ENCODE measurements at places on chromosomes 4 and X.

- no peak for DNase-seq
Measured at GRCh38 chr4:133624744-133625143, 475.6 kb downstream of the PCDH10 start.

GRCh38 chrX:74525116-74525515 is 89.3 kb downstream of the RLIM start:
- no peak for DNase-seq

GRCh38 chrX:8366481-8366880 is 98.1 kb upstream of the VCX3B start:
- DNase-seq: no peak

DNA sequence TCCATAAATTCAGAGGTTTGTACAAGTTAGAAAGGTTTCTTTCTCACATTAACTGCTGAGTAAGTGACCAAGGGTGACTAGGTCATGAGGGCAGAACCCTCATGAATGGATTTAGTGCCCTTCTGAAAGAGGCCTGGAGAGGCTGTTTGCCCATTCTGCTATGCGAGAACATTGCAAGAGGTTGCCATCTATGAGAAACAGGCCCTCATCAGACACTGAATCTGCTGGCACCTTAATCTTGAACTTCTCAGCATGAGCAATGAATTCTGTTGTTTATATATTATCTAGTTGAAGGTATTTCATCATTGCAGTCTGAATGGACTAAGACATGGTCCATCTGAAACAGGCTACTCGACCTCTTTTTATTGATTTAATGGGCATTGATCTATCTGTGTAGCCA is 96.2 kb upstream of the GPRIN3 start:
- DNase-seq: no peak

DNA sequence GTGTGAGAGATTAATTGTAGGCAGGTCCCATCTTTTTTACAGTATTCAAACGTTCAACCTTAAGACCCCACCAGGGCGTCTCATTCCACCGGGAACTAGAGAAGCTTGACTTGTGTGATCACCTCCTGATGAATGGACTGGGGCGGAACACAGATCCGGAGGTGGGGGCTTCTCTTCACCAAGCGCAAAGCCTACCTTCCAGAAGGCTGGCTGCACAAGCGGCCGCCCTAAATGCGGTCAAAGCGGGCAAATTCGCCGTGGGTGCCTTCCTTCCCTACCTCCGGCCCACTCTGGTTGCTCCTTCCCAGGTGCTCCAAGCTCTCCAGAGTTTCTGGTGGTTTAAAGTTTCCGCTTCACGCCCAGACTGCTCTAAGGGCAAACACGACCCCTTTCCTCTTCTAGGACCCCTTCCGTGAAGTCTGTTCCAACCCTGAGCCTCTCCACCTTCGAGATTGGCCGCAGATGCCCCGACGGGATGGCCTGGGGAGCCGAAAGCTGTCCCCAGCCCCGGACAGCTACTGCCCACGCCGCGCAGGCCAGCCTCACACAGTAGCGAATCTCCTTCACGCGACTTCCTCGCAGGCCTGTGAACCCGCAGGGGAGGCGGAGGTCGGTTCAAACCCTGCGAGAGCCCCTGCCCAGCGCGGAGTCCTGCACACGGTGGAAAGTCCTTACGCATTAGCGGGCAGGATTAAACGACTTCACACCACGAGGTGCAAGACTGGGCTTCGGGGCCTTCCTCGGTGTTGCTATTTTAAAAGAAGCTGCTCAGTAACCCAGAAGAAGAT is 1.6 kb upstream of the WWC2 start:
- DNase-seq: no peak

- no peak for DNase-seq
Measured at GRCh38 chrX:20522420-20522819, 255.7 kb upstream of the RPS6KA3 start.

GRCh38 chr4:131337936-131338335 is 1811.2 kb upstream of the PCDH10 start:
- DNase-seq: no peak

GRCh38 chr4:105620640-105621323 is 68.4 kb downstream of the ARHGEF38 start:
- peak; percentile 33 for DNase-seq

- peak; percentile 70 for DNase-seq
Measured at GRCh38 chr4:3387943-3388361, 53.8 kb upstream of the HGFAC start.

GRCh38 chrX:14083783-14084182 is 54.1 kb upstream of the GEMIN8 start:
- no peak for DNase-seq

- DNase-seq: no peak
Measured at GRCh38 chr4:144582105-144582850, 63.7 kb upstream of the HHIP start.

GRCh38 chr4:188168726-188169373 is 29.6 kb downstream of the TRIML1 start:
- no peak for DNase-seq

- DNase-seq: peak; percentile 31
Measured at GRCh38 chrX:3262901-3263300, 83.6 kb downstream of the MXRA5 start.

- DNase-seq: no peak
Measured at GRCh38 chr4:81521708-81522107, 50.0 kb upstream of the RASGEF1B start.

DNA sequence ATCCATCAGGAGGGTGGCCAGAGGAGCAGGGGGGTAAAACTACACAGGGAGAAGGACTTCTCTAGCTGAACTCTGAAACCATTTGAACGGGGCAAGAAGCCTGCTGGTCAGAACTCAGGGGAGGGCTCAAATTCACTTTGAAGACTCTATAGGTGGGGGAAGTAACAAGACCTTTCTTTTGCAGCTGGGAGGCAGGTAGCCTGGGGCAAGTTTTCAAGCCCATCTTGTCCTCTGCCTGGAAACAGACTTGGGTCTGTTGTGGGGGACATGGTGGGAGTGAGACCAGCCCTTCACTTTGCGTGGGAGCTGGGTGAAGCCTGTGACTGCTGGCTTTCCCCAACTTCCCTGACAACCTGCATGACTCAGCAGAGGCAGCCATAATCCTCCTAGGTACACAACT is 312.3 kb downstream of the SPRY1 start:
- no peak for DNase-seq

Measured in AG08396 (cell line).